ENCODE measurements at places on chromosomes 1 and 21.

DNA sequence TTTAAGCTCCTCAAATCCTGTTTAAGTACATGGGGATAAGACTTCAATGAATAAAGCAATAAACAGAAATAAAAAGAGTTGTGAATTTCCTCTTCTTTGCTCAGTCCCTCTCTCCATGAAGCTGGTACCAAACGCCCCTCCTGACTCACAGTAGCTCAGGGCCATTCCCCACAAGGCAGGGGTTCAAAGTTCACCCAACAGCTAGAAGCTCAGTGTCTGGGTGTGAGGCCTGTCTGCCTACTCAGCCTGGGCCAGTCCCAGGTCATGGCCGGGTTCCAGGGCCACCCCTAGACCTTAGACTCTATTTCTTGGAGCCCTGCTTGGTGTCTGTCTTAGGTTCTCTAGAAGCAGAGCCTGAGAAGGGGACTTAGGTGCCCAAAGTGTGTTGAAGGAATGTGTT lies 251.5 kb downstream of the GRIK3 start:
- DNase-seq, result no peak

DNA sequence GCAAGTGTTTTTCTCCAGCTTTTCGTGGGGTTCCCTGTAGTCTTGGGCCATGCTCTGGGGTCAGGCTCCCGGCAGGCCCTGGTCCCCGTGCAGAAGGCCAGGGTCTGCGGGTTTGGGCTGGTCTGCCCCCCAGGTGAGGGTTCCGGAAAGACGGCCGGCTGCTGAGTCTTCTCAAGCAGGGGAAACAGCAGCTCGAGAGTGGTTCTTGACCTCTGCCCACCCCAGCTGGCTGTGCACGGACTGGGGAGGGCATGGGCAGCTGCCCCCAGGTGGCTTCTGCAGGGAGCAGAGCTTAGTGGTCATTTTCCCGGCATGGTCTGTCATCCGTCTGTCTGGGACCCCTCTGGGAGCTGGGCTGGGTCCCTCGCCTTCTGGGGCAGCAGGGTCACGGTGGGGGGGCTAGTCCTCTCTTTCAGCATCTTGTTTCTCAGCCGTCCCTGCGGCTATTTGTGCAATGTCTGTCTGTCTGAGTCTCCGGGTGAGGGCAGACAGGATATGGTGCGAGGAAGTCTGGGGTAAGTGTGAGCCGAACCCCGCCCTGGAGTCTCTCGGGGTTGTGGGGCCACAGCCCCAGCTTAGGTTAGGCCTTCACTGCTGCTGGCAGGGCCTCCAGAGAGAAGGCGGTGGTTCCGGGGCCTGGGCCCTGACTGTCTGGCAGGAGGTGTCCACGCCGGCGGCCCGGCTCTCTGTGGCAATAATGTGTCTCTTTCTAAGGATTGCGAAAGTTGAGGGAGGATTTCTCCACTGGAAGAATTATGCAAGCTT lies 6.1 kb downstream of the SKI start:
- DNase-seq, result peak; percentile 66

DNA sequence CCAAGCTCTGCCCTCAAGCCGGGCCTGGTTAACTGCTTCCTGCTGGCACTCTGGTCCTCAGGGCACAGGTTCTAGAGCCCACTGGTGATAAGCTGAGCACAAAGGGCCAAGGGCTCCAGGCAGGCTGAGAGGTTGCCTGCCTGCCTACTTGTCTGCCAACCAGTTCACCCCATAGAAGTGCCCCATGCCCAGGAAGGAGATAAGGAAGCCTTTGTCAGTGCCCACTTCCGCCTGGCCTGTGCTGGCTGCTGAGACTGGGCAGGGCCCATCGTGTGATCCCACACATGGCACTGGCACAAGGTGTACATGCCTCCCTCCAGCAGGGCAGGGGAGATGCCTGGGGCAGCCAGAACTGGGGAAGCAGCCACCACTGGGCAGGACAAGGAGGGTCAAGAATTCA lies 24.1 kb downstream of the SLC9A1 start:
- DNase-seq, result no peak

GRCh38 chr1:4071653-4072052 lies 171.6 kb upstream of the C1orf174 start:
- no peak for DNase-seq

DNA sequence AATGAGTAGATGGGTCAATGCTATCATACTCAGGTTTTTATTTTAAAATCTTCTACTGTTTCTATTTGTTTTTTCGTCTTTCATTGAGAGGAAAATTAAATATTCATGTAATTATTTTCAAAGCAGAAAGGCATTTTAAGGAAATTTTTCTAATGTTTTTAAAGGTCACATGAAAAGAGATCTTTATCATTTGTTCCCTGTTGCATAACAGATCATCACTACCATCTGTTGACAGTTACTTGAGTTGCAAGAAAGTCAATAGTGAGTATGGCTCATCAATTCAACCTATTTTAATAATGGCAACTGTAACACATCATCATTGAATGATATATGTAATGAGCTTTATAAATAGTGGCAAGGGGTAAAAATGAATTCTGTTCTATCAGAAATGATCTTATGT lies 369.7 kb downstream of the DPYD start:
- no peak for DNase-seq
